ENCODE measurements at places on chromosomes 16 and 17. TPM values are rescaled to one million over a fixed set of nuclear protein-coding genes. Genes with fewer than 3 reads are reported as not detected.

GRCh38 chr17:77437017-77437416 is 296.2 kb downstream of the SEC14L1 start:
- no peak for DNase-seq

ITGB4 gene
- total RNA-seq, result 405 TPM

DNA sequence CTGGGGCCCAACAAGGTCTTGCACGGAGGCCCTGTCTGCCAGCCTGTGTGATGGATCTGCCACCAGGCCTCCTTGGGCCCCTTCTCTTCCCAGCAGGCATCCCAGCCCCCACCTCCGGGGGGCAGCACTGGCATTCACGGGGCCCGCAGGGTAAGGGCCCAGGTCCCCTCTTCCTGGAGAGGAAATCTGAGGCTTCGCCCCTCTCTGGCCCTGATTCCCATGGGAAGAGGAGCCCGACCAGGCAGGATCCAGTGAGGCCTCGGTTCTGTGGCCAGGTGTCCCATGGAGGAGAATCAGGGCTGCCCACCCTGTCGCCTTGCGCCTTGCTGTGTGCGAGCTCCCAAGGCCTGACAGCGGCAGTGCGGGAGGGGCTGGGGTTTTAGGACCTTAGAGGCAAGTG is 48.4 kb downstream of the PDPK1 start:
- no peak for DNase-seq

P2RX5 gene
- 0.49 TPM for total RNA-seq

- DNase-seq, result no peak
Measured at GRCh38 chr17:68542698-68543463, 30.7 kb downstream of the PRKAR1A start.

DNA sequence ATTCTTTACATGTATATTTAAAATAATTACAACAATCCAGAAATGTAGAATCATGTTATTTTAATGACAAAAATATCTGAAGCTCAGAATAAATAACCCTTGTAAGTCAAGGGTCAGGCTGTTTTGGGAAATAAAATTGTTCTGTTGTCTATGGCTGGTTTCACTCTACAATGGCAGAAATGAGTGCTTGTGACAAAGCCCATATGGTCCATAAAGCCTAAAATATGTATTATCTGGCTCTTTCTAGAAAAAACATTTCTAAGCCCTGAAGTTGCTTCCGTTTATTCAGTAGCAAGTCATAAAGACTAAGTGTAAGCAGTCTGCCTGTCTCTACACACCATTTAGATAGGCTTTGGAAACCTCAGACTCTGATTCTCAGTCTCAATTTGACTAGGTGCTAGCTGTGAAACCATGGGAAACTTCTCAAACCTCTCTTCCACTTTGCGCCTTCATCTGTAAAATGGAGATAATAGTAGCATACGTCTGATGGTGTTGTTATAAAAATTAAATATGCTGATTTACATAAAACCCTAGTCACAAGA is 365.7 kb upstream of the CA10 start:
- DNase-seq, result no peak

CCL1 gene
- total RNA-seq, result not detected

GPR142 gene
- not detected for total RNA-seq

GRCh38 chr17:7859028-7859427 is 1.2 kb downstream of the CYB5D1 start:
- DNase-seq, result no peak

DNA sequence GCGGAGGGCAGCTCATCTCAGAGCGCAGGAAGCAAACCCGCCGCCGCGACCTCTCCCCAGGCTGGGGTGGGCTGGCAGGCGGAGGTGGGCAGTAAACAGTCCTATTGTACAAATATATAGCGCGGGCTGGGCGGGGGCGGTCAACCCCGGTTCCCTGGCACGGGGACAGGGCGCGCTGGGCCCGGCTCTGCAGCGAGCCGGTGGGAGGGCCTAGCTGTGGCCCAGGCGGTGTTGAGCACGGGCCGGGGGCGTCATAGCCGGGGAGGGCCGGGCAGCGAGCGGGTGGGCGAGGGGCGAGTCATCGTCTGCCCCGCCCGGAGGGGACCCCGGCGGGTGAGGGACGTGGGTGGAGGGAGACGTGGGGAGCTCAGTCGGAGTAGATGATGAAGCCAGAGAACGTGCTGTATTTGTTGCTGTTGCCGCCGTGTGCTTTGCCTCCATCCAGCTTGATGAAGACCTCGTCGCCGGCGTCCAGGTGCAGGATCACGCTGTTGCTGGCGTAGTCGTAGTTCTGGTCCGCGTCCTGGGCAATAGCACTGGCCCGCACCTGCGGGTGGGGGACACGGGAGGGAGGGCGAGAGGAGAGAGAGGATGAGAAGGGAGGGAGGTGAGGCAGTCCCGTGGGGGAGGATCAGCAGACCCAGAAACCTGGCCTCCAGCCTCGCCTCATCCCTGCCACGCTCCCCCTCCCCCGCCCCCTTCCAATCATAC is 8.1 kb downstream of the C1QL1 start:
- DNase-seq, result no peak

GRCh38 chr16:24490866-24491265 is 48.5 kb upstream of the RBBP6 start:
- DNase-seq, result no peak

GRCh38 chr16:50326835-50327465 is 41.8 kb downstream of the BRD7 start:
- DNase-seq, result no peak

CES5A gene
- 0.60 TPM for total RNA-seq

DNA sequence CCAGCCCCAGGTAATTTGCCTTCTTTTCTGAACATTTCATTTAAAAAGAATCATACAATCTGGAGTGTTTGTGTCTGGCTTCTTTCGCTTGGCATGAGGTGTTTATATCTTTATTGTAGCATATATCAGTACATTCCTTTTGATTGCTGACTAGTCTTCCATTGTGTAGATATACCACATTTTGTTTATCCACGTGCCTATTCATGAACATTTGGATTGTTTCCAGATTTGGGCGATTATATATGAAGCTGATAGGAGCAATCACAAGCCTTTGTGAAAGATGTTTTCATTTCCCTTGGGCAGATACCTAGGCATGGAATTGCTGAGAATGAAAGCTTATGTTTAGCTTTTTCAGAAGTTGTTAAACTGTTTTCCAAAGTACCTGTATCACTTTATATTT is 120.3 kb downstream of the AATF start:
- no peak for DNase-seq

ABCC12 gene
- total RNA-seq, result not detected

GRCh38 chr17:80758481-80759376 is 214.1 kb downstream of the RPTOR start:
- no peak for DNase-seq

- no peak for DNase-seq
Measured at GRCh38 chr17:1047177-1047878, 50.4 kb downstream of the TIMM22 start.

All from suprapubic skin (tissue), 4 donors.